ENCODE measurements at places on chromosomes 3 and 15.

- no peak for DNase-seq
These were observed 63.2 kb upstream of the MAGI1 start for GRCh38 chr3:66101901-66102300.

DNA sequence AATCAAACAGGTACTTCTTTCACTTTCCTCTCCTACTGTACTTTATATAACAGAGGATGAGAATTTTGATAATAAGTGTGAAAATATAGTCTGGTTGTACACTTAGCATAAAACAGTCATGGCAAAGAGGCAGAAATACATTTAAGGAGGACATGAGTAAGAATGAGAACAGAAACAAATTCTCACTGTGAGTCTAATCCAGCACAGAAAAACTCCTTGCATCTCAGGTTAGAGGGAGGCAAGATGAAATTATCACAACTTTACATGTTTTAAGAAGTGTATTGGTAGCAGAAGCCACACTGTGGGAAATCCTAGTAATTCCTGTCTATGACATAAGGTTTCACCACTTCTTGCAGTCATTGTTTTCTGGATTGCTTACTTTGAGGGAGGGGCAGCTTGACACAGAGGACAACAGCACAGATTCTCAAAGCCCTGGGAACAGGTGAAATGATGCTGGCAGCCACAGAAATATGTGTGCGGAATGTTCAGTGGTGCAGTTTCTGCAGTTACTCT, 733.6 kb upstream of the GBE1 start:
- no peak for DNase-seq

- no peak for DNase-seq
These were observed 57.8 kb upstream of the RYK start for GRCh38 chr3:134308350-134308891.

DNA sequence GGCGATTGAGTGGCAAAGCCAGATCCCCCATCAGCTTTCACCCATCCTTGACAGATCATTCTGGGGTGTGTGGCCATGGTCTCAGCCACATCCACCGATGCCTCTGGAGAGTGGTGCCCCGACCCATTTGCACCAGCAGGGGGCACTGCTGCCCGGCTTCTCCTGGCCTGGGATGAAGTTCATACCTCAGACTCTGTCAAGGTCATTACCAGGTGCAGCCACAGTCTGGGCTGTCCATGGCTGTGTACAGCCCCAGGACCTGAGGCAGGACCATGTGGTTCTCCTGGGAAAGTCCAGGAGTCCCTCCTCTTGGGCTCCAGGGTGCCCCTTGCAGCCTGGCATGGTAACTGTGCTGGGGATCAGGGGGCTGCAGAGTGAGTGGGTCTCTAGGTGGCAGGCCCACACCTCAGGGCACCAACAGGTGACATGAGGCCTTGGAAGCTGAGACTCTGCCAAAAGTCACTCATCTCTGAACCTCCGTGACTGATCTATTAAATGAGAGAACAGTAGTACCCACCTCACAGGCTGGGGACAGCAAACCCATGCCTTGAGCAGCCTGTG, 67.2 kb downstream of the CACNA2D2 start:
- no peak for DNase-seq

- no peak for DNase-seq
These were observed 69.5 kb upstream of the XCR1 start for GRCh38 chr3:46096781-46097180.

- no peak for DNase-seq
These were observed 160.1 kb upstream of the BHLHE40 start for GRCh38 chr3:4818986-4819693.

GRCh38 chr3:136932978-136933772, 24.6 kb upstream of the IL20RB start:
- DNase-seq, result no peak

DNA sequence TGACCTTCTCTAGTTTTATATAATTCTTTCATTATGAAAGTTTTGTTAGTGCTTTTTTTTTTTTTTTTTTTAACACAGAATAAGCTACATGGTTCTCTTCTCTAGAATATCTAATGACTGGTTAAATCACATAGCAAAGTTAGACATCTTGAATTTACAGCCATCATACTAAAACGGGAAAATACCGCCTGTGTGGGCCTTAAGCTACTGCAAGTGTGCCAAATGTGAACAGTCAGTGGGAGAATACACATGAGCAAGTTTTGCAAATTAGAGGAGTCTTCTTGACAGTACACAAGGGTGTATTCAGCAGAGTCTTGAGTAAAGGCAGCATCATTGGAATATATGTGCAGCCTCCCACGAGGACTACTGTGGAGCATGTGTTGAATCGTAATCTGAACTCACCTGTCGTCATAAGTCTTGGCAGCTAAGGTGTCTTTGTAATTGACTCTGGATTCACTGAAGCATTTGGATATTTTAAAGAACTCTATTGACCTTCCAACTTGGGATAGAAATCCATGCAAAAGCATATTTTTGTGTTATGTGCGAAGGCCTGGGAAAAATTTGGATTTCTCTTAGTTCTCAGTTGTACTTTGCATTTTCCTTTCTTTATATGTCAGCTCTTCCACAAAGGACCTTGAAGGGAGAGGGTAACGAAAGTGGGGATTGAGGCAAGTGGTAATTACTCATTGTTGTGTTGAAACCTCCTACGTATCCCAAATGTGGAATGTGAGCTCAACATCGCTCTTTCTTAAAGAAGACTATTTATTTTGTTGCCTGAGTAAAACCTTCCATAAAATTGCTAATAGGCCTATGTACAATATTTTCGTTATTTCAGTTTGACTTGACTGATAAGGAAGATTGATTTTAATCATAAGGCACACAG, 117.4 kb downstream of the ATG7 start:
- no peak for DNase-seq

- DNase-seq, result no peak
These were observed 849 bp downstream of the RRP9 start for GRCh38 chr3:51940648-51941462.

DNA sequence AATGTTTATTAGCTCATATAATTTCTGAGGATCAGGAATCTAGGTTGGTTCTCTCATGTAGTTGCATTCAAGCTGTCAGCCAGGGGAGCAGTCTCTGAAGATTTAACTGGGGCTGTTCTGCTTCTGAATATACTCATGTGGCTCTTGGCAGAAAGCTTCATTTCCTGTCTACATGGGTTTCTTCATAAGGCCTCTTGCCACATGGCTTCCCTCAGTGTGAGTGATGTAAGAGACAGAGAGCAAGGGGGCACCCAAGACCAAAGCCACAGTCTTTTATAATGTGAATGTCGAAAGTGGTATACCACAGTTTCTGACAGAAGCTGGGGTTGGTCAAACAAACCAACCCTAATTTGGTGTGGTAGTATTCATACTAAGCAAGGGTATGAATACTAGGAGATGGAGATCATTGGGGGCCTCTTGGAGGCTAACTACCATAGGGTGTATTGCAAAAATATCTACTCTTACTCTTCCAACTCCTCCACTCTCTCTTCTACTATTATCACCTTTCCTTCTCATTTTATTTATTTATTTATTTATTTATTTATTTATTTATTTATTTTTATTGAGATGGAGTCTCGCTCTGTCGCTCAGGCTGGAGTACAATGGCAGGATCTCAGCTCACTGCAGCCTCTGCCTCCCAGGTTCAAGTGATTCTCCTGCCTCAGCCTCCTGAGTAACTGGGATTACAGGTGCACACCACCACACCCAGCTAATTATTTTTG, 123.8 kb downstream of the B3GALNT1 start:
- DNase-seq, result no peak

- DNase-seq, result no peak
These were observed 82.7 kb downstream of the TMEM39A start for GRCh38 chr3:119380697-119381096.

- no peak for DNase-seq
These were observed 23.1 kb downstream of the PLXNB1 start for GRCh38 chr3:48406443-48407431.

DNA sequence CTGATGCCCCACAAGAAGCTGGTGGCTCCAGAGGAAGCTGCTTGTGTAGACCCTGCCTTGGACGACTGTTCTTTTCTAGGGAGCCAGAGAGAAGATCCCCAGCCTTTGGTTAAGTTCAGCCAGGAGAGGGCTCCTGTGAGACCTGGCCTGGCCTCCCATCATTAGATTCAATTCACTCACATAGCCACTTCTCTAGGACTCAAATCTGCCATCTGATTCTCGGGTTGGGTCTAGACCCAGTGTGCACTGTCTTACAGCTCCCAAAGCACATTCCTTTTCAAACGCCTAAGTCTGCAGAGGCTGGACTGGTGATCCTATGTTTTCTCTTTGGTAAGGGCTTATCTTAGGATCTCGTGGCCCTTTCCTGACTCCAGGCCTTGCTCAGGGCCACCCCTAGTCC, 81.7 kb upstream of the NPHP3 start:
- DNase-seq, result no peak

GRCh38 chr15:44568338-44568737, 31.4 kb downstream of the EIF3J start:
- DNase-seq, result no peak

GRCh38 chr15:33125894-33126537, 68.5 kb downstream of the FMN1 start:
- DNase-seq, result no peak

GRCh38 chr15:98943601-98944151, 63.9 kb downstream of the PGPEP1L start:
- no peak for DNase-seq

DNA sequence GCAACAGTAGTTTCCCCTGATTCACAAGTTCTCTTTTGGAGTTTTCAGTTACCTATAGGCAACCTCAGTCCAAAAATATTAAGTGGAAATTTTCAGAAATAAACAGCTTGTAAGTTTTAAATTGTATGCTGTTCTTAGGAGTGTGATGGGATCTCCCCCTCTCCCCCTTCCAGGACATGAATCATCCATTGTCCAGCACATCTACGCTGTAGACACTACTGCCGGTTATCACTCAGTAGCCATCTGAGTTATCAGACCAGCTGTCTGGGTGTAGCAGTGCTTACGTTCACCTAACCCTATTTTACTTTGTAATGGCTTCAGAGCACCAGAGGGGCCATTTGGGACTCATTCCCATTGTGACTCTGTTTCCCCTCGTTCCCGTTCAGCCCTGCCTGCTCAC, 96.7 kb upstream of the PLXNA1 start:
- DNase-seq, result no peak

GRCh38 chr15:45603881-45604280, 16.7 kb downstream of the BLOC1S6 start:
- DNase-seq, result no peak

DNA sequence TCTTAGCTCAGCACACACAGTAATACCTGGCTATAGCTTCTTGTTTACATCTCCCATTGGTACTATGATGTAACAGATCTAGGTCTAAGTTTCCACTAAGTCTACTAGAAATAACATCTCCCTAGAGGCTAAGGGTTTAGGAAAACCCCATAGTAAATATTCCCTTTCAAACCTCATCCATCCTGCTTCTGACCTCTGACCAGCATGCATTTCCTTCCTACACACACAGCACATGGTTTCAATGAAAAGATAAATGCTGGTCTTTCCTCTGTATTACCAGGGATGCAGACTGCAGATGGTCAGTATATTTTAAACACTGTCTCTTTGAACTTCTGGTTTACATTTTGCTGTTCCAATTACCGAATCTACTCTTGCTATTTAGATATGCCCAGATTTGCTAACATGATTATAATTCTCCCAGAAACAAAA, 96.6 kb downstream of the EFL1 start:
- no peak for DNase-seq

- no peak for DNase-seq
These were observed 789.8 kb downstream of the ROBO1 start for GRCh38 chr3:78978037-78978436.

DNA sequence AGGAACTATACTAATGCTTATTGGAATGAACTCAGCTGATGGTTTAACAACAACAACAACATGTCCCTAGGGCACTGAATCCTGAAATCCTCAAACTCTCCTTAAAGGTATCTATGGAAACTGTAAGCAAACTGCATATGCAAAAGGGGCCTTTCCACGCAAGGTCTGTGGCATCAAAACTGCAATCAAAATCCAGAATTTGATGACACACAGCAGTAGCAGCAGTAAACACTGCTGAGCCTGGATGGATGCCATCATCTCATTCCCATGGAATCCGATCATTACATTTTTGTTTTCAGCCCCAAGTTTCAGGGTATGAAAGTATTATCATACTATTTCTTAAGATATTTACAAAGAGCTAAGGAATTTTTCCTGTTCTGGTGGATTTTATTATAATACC, 399.7 kb downstream of the VPS13C start:
- DNase-seq, result no peak

GRCh38 chr3:41155834-41156233, 43.5 kb upstream of the CTNNB1 start:
- no peak for DNase-seq

DNA sequence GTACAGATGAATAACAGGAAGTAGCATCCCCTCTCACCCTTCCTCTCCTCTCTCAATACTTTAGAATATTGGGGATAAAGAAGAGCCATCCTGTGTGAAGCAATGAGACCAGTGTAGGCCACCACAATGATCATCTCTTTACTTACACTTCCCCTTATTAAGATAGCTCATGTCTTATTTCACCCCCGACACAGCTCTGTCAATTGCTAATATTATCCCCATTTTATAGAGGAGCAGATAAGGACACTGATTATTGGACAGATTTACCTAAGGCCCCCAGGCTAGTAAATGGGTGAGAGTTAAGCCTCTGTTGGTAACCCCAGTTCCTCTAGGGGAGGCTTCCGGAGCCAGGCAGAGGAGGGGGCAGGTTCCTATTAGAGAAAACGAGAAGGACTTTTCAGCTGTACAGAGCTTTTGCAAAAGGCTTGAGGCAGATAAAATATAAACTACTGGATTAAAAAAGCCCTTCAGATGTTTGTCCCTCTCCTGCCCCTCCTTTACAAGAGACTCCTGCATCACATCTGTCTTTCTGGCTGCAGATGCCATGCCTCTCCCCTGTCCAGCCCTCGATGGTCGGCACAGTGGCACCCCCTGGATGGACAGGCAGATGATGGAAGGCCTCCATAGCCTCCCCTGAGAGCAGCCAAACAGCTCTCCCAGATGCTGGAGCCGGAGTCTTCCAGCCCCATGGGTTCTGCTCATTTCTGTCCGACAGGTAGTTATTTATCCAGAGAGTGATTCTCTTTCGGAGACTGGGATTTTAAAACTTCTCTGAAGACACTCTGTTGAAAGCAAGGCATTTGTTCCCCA, 49.4 kb upstream of the LCTL start:
- DNase-seq, result no peak

DNA sequence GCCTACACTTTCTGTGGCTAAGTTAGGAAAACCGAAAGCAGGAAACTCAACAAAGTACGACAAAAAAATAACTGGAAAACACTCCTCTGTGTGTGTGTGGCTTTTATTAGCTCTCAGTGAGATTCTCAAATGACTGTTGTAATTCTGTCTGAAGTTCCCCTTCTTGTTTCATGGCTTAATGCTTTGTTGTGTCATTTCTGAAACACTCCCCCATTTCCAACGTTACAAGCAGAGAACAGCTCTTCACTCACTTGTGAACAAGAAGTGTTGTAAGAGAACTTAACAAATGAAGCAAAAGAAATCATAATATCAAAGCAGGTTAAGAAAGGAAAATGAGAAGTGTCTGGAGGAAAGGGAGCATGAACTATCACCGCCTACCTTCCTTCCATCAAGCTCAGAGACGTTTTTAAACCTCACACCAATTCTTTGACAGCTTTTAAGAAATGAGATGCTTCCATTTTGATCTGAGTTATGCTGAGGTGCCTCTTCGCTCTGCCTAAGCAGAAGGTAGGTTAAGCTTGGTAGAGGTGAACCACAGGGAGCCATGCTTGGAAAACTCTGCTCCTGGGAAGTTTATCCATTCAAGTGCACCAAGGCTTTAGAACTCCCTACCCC, 12.4 kb upstream of the SEC62 start:
- no peak for DNase-seq

GRCh38 chr3:70096376-70097066, 97.0 kb downstream of the SAMMSON start:
- no peak for DNase-seq

All from epithelial cell of prostate (primary cell).